ENCODE measurements at places on chromosomes 7 and 10.

- no peak for DNase-seq
Measured at GRCh38 chr7:94042381-94042780, 38.2 kb upstream of the BET1 start.

DNA sequence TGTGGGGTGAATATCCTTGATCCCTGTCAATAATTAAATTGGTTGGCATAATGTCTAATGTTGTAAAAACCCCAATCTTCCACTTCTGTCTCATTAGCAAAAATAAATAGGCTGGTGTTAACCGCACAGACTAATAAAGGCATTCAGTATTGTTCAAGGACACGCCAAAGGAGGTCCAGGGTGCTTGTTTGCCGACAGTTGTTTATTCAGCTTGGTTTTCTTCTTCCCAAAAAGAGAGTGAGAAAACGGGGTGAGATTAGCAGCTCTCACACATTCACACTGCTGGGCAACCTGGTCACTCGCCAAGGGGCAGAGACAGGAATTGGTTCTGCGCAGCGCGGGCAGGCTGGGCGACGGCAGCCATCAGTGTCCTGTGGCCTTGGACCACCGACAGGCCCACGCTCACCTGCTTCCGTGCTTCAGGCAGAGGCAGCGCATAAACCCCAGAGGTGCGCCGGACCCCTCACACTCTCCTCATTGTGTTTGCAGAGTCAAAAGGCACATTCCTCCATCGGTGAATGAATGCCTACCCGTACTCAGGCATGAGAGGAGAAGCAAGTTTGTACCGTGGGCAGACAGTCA is 26.2 kb upstream of the LMBR1 start:
- no peak for DNase-seq

- DNase-seq = no peak
Measured at GRCh38 chr7:106938803-106939202, 73.7 kb downstream of the PIK3CG start.

DNA sequence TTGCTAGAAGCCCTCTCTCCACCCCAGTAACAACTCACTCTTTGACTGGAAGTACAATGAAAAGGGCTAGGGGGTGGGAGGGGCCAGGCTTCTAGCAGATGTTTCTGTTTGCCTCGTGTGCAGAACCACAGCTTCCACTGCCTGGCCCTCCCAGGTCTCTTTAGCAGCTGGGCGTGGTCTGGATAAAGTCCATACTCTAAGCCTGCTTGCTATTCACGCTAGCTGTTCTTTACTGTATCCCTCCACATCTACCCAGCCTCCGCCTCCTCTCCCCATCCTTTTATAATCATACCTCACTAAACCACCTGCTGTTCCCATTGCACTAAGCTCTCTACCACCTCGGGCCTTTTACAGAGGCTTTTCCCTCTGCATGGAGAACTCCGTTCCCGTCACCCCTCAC is 288.8 kb downstream of the CAMK1D start:
- no peak for DNase-seq

DNA sequence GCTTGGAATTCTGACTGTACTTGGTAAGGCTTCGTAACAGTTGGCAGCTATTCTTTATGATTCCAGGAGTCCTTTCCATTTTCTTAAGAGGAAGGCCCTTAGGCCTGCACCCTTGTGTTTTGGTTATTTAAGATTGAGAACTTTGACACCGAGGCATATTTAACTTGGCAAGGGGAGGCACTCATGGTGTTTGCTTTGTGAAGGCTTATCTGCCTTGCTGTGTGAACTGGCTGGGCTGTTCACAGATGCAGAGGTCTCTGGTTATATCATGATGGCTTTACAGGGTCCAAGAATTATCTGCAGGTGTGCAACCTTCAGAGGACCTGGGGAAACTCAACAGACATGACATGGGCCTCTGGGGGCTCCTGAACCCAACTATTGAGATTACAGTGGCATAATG is 833 bp upstream of the PNLIPRP1 start:
- DNase-seq = no peak

DNA sequence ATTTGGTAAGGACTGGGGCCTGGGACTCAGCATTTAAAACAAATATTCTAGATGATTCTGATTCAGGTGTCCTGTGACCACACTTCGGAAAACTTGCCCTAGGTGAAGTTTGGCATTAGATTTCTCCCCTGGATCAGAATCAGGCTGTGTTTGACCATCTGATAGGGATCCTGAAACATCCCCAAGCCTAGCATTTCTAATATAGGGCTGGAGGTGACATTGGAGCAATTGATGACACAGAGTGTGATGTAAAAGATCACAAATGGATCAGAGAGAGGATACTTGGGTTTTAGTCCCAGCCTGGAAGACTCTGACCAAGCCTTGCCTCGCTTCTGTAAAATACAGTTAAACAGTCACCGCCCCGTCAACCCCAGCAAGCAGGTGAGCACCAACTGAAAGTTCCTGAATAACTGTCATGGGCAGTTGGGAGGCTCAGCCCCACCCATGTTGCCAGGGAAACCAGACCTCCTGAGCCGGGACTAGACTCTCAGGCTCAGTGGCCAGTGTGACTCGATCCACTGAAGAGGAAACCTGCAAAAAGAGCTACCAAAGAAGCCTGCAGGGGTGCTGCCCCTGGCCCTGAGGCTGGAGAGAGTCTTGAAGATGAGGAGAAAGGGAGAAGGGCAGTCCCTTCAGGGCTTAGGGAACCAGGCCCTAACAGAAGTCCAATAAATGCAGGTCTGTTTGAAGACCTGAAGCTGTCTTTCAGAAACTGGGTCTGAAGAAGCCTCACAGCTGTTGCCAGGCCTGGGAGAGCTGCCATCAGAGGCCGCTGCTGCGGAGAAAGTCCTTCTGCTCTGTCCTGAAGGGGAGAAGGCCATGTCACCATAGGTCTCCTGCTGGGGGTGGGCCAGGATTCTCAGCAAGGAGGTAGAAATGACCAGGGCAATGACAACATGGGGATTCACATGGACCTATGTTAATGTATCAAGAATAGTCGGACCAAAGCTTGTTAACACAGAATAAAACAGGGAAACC is 126.1 kb upstream of the KCNMA1 start:
- no peak for DNase-seq

- no peak for DNase-seq
Measured at GRCh38 chr10:113133497-113134115, 183.6 kb downstream of the TCF7L2 start.
